ENCODE measurements at places on chromosomes 7 and 10.

DNA sequence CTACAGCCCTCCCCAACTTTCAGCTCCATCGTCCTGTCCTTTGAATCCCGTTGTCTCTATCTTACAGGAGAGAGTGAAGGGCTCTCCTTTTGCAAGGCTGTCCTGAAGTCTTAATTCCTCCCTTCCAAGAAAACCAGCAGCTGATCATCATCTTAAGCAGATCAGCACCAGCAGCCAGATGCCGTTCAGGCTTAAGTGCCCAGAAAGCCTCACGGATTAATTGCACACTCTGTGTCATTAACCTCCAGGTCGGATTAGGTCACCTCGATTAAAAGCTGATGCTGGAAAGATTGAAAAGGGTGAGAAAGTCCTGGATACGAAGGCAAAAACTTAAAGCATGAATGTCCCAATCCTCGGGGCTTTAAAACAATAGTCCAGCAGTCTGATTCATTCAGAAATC is 24.8 kb upstream of the ADARB2 start:
- no peak for DNase-seq

GRCh38 chr7:102978284-102978683 is 65.5 kb downstream of the LRRC17 start:
- DNase-seq = no peak

- no peak for DNase-seq
Measured at GRCh38 chr7:46663025-46663424, 742.0 kb upstream of the IGFBP3 start.

GRCh38 chr7:78762625-78763024 is 690.8 kb downstream of the MAGI2 start:
- DNase-seq = no peak

- no peak for DNase-seq
Measured at GRCh38 chr7:138962561-138963270, 18.5 kb downstream of the KIAA1549 start.

DNA sequence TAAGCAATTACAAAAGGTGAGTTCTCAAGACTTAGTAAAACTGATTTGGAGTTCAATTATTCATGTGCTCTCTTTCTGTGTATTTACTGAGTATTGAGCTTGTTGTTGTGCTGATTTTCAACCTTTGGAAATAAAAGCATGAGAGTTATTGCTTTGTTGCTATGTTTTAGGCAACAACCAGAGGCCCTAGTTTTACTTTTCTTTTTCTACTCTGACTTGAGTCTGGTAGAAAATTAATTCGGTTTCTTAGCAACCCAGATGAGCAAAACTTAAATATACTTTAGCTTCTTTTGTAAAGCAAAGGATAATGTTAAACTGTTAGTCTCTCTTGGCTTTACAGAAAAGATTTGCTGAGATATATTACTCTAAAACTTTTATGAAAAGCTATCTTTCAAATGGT is 66.4 kb upstream of the SCIN start:
- DNase-seq = no peak

DNA sequence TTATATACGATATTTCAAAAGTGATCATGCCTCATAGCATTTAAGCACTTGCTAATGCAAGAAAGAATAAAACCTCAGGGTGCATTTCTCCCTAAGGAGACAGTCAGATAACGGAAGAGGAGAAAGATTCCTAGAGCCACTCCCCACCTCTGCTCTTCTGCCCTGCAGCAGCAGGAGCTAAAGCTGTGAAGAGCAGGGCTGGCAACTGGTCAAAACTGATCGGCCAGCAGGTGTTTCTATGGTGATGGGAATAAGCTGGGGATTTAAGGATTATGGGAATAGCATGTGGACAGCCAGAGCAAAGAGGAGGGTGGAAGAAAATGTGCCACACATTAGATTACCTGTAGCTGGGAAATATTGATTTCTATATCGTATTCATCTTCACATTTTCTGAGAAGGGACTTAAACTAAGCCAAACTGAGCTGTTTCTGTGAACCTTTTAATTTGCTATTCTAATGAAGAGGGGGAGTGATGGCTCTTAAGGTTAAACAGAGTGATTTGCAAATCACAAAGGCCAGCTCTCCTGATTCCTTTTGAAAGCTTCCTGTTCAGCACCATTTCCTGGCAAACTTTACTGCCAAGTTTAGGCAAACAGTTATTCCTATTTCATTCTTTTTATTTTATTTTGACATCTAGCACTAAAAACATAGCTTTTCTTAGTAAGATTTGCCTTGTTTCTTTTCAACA is 268.9 kb upstream of the PFKP start:
- DNase-seq = no peak
